Common myeloid progenitor, CD34-positive (primary cell): ENCODE measurements at places on chromosomes 5 and 9.

- DNase-seq, result no peak
Measured at GRCh38 chr9:109369285-109369684, 48.4 kb upstream of the EPB41L4B start.

DNA sequence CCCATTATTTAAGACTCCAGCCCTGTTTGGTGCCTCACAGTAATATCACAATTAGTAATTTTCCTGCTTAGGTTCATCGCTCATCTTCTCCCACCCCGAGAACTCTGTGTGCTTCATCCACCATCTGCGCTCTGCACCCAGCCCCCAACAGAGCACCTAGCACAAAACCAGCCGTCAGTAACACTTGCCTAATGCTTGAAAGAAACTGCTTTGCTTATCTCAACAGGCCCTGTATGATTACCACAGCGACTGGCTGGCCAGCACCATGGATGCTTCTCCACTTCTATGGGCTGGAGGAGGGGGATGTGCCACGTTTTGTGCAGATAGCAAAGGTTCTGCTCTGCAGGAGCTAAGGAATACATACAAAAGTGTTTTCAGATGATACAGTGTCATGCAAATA is 166.8 kb downstream of the SPOCK1 start:
- DNase-seq, result no peak

- no peak for DNase-seq
Measured at GRCh38 chr5:59103303-59103702, 520.4 kb downstream of the RAB3C start.

GRCh38 chr5:146463446-146463845 is 16.3 kb downstream of the TCERG1 start:
- DNase-seq, result no peak

DNA sequence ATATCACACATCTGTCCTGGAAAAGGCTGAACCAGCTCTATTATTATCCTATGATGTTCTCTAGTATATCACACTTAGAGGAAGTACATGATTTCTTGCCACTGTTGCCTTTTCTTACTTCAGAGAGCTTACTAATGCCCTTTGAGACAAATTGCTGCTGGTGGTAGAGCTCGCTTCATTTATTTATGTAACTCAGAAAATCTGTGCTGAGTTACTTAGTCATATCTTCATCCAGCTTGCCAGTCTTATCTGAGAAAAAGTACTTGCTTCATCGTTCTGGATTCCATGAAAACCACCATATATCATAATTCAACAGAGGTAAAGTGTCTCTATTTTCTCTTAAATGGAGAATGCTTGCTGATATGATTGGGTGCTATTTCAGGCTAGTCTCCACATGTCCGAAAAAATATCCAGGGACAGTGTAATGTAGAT is 26.6 kb downstream of the PTPDC1 start:
- DNase-seq, result no peak

- DNase-seq, result no peak
Measured at GRCh38 chr9:135392511-135392910, 87.1 kb upstream of the PPP1R26 start.
